Posterior vena cava (tissue), 2 donors: ENCODE measurements at places on chromosomes 3 and 15.

DNA sequence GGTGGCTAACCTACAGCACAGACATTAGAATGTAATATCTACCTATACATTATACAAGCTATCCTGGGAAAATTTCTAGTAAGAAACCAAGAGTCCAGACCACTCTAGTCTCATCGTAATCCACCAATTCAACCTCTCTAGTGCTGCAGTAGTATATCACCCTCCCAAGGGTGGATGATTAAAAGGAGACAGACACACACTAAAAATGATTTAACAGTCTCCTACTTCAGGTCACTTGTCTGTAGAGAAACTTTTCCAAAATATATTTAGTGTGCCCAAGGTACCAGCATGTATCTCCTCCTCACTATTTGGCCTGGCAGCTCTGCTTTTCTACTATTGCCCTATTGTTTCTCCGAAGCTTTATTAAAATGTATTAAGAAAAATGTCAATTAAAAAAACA lies 45.0 kb downstream of the ZBTB20 start:
- no peak for DNase-seq

DNA sequence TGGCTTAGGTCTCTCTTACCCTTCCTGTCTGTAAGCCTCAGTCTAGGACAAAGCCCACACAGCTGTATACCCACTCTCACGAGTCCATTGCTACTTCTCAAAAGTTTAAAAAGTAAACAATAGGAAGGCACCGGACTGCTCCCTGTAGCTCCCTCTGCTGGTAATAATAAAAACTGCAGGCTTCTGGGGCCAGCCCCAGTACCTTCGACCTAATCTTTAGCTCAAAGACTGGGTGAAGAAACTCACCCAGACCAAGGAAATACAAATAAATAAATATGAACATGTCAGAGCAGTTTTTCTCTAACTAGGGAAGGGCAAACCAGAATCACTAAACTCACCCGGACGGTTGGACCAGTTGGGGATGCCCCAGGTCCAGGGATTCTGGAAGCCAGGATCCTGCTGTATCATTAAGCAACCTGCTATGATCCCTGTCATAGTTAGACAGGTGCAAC lies 5.0 kb downstream of the FAM219B start:
- no peak for DNase-seq

DNA sequence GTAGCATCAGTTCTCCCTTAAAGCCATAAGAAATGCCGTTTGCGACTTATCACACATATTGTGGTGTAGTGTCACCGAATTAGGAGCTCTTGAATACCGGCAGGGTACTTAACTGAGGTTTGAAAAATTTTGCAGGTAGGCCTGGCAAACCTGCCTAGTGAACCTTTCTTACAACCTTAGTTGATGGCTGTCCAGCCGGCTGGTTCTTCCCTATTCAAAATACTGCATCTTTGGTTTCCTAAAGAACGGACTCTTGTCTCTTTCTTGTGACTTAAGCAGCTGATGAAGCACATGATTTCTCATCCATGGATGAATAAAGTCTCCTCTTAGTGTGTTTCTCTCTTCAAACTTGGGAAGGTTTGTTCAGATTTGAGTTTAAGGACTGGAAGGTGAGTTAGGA lies 1.5 kb downstream of the RAB7A start:
- DNase-seq = peak; percentile 36

DNA sequence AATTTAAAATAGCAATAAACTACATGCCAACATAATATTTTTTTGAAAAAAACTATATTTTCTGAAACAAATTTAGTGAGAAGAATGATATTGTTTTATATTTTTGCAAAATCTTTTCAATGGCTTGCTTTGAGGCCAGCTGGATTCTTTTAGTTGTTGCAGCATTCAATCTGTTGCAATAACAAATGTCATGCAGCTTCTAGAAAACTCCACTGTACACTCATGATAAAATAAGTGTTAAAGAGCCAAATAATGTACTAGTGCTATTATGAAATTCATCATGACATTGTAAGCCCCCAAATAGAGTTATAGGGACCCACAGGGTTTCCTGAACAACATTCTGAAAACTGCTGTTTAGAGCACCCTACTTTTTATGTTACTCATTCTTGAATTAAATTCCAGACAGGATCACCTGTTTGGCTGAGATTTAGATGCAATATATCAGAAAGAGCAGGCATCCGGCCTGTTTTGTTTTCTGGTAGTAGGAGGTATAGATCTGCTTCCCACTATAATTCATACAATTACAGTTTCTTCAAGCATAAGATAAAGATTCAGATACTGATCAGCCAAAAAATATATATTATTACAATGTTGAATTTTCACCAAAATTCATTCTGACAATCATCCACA lies 703.0 kb upstream of the ZNF385D start:
- DNase-seq = no peak

DNA sequence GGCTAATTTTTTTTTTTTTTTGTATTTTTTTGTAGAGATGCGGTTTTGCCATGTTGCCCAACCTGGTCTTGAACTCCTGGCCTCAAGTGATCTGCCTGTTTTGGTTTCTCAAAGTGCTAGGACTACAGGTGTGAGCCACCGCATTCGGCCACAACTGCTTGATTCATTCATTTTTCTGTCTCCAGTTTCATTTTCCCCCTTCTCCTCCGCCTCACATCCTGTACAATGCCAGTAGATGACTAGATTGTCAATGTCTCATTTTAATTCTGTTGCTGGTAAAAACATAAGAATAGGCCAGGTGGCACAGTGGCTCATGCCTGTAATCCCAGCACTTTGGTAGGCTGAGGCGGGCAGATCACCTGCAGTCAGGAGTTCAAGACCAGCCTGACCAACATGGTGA lies 12.0 kb upstream of the ZNF592 start:
- DNase-seq = no peak

DNA sequence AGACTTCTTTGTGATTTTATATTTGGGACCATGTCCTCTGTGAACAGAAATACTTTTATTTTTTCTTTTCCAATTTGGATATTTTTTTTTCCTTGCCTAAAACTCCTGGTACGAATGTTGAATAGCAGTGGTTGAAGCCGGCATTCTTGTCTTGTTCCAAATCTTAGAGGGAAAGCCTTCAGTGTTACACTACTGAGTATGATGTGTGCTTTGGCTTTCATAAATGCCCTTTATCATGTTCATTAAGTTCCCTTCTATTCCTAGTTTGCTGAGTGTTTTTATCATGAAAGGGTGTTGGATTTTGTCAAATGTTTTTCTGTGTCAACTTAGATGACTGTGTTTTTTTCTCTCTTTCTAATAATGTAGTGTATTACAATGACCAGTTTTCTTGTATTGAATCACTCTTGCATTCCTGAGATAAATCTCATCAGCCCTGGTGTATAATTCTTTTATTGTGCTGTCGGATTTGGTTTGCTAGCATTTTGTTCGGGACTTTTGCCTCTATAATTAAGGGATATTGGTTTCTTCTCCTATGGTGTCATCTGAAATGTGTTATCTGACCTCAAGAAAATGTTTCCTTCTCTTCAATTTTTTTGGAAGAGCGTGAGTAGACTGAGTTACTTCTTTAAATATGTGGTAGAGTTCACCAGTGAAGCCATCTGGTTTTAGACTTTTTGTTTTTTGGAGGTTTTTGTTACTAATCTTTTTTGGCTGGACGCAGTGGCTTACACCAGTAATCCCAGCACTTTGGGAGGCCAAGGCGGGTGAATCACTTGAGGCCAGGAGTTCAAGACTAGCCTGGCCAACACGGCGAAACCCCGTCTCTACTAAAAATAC lies 33.3 kb downstream of the MAP1A start:
- no peak for DNase-seq
